ENCODE measurements at places on chromosomes 11 and 22. TPM values are rescaled to one million over a fixed set of nuclear protein-coding genes. Genes with fewer than 3 reads are reported as not detected.

DNA sequence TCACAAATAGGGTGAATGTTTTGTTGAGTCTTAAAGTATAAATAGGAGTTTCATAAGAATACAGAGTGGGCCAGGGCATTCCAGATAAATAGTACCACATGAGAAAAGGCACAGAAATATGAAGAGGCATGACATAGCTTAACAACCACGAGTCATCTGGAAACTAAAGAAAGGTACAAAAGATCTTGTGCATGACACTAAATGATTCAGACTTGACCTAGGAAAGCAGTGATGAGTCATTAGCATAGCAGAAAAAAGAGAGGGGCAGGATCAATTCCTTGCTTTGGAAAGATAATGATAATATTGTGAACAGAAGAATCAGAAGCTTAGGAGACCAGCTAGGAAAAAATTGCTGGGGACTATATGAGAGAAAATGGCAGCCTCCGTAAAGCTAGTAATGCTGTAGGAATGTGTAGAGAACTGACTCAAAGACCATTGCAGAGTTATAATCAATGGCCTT, 47.6 kb upstream of the FIBIN start:
- no peak for DNase-seq

DNA sequence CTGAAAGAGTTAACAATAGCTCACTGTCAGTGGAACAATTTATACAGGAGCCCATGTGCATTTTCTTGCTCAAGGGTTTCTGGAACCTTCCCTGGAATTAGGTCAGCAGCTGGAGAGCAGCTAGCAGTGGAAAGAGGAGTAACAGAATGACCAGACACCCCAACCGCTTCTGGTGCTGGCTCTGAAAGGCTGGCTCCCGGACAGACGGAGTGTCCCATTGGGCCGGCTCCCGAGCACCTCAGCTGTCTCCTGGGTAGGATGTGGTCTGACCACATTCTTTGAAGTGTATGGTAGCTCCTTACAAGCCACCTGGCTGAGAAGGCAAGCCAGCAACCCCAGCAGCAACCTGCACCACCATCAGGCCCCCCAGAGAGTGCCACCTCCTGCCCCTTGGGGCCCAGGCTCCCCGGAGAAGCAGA, 44.7 kb downstream of the ABTB2 start:
- DNase-seq = no peak

GRCh38 chr11:76768088-76768908, 14.9 kb upstream of the TSKU start:
- peak; percentile 62 for DNase-seq

The NLRP6 gene
- total RNA-seq = 0.45 TPM

The PYGM gene
- total RNA-seq = 0.92 TPM

All from stomach (tissue), 19 donors.